ENCODE measurements at places on chromosomes 3 and 15.

DNA sequence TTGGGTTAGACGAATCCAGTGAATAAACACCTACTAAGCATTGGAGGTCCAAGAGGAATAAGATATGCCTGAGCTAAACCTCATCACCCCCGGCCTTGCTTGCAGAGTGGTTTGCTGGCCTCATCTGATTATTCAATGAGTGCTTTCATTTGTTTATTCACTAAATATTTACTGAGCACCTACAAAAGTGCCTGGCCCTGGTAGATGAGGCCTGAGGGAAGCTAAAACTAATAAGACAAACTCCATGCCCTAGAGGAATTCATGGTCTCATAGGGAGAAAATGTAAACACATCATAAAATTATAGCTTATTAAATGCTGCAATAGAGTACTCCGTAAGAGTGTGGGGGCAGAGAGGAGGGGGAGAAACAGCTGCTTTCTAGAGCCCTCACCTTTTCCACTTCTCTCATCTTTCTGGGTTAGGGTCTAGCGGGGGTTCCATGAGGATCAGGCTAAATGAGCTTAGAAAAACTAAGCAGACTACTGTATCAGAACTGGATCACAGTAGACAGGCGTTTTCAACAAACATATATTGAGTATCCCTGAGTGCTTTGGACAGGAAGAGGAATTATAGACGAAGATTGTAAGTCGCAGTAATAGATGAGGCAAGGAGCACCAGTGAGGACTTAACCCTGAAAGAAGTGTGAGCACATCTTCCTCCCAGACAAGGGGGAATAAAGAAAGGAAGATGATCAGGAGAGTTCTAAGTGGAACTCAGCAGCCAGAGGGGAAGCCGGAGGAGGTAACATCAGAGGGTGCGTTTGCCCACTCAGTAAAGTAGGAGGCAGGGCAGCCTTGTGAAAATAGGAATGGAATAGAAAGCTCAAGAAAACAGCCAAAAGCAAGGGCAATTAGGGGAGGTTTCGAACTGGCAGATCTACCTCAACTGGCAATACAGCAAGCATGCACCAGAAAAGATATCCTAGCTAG lies 31.5 kb upstream of the LAMP3 start:
- DNase-seq: no peak

DNA sequence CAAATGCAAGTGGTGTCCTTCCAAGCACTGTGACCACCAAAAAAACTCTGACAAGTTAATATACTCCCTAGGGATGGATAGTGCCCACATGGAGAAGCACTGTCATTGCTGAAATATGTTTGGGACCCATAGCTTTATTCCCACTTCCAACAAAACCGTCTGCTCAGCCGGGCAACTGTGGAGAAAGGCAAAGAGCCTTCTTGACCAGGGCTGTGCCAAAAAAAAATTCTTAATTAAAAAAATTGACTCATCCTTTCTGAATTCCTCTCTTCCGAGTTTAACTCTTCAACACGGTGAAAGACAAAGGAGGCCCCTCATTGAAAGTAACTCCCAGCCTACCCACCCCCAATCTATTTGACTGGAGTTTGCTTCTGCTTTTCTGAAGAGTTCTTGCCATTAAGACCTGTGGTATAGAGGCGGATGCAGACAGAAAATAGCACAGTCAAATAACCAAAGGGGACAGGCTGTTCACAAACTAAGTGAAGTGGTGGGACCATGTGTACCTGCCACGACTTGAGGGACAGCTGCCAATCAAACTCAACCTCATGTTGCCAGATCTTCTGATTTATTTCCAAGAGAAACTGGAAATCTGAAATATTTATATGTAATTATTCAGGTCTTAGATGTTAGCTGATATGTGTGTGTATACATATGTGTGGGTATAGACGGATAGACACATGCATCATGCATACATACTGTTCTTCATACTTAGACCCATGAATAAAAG lies 135.4 kb upstream of the PFN2 start:
- no peak for DNase-seq

- DNase-seq: no peak
Measured at GRCh38 chr15:51623386-51623938, 891 bp upstream of the DMXL2 start.

DNA sequence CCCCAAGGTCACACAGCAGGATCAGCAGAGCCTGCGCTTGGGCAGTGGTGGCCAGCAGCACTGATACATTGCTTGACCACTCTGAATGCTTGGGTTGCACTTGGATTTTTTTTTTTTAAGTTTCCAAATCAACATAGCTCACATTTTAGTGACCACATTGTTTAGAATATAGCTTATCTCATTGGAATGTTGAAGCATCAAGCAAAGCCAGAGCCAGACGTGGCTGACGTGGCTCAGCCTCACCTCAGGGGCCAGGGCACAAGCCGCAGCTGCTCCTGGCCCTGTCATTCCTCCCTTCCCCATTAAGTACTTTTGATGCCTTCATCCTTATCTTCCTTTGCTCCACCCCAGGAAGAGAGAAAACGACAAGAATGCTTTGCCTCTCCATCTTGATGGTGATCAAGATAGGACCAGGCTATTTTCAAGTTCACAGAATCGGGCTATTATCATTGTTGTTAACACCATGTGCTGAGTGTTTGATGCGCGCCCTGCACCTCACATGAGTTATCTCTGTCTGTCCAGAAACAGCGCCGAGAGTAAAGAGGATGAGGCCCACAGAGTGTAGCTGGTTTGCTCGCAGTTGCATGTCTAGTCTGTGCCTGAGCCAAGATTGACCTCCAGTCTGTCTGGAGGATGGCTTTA lies 75.8 kb downstream of the AAGAB start:
- no peak for DNase-seq

Measured in activated CD4-positive, alpha-beta T cell treated with anti-CD3 and anti-CD28 coated beads, Interleukin-2, amount 50 U/mL, for 4 hours (primary cell).